ENCODE measurements at places on chromosomes 5 and 9.

DNA sequence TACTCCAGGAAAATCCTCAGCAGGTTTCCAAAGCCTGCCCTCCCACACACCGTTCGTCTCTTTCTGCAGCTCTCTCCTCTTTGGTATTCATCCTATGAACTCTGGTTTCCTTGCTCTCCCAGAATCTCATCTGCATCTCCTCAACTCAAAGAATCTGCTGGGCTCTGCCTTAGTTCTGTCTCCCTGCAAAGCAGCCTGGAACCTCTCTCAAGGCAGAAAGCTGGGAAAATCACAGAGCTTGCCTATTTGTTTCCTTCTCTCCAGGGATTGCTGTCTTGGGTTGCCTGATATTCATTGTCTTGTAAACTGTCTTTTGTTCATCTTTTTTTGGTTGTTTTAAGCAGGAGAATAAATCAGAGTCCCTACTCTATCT, 5.3 kb upstream of the ERAP2 start:
- DNase-seq = no peak

DNA sequence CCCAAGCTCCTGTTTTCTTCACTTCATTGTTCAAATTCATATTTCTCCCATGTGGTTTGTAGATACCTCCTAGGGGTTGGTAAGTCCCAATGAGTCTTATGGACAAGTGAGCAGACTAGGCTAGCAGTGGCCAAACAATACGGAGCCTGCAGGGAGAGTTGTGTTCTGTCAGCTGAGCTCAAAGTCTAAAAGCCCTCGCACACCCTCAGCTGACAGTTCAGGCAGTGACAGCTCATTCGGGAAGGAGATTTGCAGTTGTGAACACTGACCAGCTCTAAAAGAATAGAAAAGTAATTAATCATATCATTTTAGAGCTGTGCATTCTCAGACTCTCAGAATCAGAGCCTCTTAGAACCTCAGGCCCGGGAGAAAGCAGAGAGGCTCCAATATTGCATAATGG, 95.1 kb downstream of the SH3TC2 start:
- no peak for DNase-seq

DNA sequence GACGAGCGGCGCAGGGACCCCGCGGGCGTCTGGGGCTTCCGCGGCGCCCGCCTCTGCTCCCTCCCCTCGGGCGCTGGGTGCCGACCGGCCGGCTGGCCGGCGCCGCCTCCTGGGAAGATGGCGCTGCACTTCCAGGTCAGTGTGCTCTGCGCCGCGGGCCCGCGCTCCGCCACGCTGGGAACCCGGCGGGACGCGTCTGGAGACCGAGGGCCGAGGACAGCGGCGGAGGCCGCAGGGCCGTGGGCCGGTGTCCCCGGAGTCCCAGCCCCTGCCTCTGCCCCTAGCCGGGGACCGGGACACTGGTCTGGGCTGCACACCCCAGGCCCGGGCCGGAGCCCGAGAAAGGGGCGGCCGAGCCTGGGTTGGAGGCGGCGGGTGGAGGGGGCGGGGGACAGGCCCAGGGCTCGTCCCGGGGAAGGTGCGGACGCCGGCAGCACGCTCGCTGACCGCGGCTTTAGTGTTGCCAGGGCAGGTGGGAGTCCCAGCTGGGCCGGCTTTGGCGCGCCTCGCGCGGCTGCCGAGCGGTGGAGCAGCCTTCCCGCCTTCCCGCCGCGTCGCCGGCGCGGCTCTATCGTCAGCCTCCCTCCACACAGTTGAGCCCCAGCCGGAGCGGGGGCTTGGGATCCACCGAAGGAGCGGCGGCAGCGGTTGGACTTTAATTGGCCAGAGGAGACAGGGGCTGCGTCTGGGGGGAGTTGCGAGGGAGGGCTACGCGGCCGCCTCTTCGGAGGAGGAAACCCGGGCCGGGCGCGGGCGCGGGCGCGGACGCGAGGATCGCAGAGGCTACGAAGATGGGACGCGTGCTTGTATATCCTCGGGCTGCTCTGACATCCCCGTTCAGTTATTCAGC, at the start of gene RANBP17:
TSS of gene RANBP17 (plus strand) at position 102 of the 850 bp plus-strand sequence.
- DNase-seq = no peak

DNA sequence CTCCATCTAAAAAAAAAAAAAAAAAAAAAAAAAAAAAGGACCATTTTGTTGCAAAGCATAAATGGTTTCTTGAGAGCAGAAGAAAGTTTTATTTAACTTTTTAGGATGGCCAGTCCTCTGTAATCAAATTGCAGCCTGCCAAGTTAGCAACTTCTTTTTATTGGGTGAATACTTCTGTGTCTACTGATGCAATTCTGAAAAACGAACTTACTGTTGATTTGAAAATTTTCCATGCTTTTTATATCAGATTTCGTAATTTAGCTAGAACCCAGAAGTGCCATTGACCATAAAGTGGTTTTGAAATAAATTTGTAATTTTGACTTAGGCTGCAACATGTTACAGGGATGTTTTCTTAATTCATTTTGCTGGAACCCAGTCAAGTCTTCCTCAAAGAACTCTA, 269.1 kb upstream of the ACTBL2 start:
- no peak for DNase-seq

GRCh38 chr5:59174248-59174844, 591.5 kb downstream of the RAB3C start:
- no peak for DNase-seq

DNA sequence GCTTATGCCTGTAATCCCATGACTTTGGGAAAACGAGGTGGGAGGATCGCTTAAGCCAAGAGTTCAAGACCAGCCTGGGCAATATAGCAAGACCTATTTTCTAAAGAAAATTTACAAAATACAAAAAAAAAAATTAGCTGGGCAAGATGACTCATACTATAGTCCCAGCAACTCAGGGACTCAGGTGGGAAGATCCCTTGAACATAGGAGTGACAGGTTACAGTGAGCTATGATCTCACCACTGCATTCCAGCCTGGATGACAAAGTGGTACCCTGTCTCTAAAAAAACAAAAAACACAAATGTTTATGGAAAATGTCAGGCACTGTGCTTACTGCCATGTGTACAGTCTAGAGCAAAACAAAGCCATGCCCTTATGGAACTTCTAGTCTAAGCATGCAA, 823.3 kb upstream of the DMAC1 start:
- DNase-seq = no peak

- no peak for DNase-seq
Observed at GRCh38 chr5:43268188-43268820, 44.9 kb downstream of the HMGCS1 start.

- DNase-seq = no peak
Observed at GRCh38 chr5:14168144-14168792, 25.1 kb downstream of the TRIO start.

DNA sequence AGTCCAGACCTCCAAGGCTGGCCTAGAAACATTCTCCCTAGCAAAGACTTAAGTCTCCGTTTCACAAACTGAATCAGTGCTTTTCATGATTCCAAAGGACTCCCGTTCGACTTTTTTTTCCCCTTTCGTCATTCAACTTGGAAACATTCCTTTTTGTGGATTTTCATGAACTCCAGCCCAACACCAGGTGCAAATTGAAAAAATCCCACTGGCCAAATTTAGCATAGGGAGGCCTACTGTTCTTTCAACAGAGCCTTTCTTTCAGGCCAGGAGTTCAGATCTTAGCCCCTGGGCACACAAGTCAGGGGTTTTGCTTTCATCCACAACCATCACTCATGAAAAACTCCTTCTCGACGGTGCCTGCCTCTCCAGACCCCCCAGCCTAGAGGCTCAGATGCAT, 285.3 kb downstream of the PIK3R1 start:
- no peak for DNase-seq

GRCh38 chr5:59767681-59768151, 125.8 kb downstream of the PDE4D start:
- no peak for DNase-seq

GRCh38 chr5:79002374-79002773, 17.3 kb upstream of the ARSB start:
- no peak for DNase-seq

DNA sequence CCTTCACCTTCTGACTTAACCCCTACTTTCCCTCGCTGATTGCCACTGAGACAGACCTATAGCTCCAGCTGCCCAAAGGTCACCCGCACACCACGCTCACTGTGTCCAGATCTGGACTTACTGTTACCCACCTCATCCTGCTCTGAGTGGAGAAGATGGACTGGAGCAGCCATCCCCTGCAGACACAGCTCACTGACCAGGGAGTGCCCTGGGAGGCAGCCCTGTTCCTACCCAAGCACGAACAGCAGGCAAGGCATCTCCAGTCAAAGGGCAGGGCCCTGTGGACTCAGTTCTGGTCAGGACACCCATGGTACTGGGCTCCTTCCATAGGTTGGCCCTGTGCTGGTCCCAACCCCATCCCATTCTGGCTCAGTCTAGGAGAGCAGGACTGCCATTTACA, 9.5 kb upstream of the BARX1 start:
- DNase-seq = no peak

DNA sequence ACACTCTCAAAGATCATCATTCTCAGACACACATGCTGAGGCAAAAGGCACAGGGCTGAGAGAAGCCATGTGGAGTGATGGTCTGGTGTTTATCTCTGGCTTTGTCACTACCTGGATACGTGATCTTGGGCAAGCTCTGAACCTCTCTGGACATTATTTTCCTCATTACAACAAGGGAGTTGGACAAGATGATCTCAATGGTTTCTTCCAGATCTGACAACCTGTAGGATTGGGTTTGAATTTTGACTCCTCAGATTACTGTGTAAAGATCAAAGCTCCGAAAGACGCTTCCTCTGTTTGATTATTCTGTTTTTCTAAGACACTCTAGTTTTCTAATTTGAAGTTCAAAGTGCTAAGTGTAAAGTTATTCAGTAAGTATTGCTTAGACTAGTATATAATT, 20.0 kb downstream of the NUDT2 start:
- DNase-seq = no peak

- no peak for DNase-seq
Observed at GRCh38 chr5:91269198-91269597, 113.9 kb downstream of the ARRDC3 start.

DNA sequence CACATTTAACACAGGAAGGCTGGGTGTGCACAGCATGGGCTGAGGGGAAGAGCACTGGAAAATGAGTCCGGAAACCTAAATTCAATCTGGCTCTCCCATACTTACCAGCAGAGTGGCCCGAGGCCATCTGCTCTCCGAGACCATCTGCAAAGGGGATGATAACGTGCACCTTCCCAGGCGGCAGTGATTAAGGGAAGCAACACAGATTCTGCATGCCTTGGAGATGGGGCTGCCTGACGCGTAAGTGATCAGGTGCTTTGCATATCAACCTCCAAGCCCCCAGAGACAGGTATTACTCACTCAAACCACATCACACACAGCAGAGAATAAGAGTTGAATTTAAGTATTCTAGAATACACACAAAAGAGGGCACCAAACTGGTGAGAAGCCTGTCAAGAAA, 9.1 kb downstream of the EPB41L4B start:
- DNase-seq = no peak

- DNase-seq = no peak
Observed at GRCh38 chr9:33188711-33189110, 21.6 kb upstream of the B4GALT1 start.

GRCh38 chr5:39423331-39423751, 1.4 kb downstream of the DAB2 start:
- DNase-seq = no peak

- DNase-seq = no peak
Observed at GRCh38 chr5:12125895-12126294, 221.6 kb upstream of the CTNND2 start.

DNA sequence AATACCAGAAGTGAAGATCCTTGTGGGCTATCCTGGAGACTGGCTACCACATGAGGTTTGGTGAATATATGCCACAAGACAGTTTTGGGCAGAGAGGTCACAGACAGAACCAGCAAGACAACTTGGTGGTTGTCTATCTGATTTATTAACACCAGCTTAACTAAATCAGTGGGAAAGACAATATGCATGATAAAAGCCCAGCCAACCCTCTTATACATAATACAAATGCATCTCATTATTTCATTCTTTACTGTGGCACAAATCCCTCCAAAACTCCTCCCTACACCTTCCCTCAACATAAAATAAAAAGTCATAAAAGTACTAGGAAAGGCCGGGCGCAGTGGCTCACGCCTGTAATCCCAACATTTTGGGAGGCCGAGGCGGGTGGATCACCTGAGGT, 8.1 kb downstream of the HINT1 start:
- no peak for DNase-seq

- no peak for DNase-seq
Observed at GRCh38 chr9:71911908-71912335, 483 bp downstream of the C9orf85 start.

GRCh38 chr9:86700629-86701028, 246.7 kb downstream of the GAS1 start:
- DNase-seq = no peak

DNA sequence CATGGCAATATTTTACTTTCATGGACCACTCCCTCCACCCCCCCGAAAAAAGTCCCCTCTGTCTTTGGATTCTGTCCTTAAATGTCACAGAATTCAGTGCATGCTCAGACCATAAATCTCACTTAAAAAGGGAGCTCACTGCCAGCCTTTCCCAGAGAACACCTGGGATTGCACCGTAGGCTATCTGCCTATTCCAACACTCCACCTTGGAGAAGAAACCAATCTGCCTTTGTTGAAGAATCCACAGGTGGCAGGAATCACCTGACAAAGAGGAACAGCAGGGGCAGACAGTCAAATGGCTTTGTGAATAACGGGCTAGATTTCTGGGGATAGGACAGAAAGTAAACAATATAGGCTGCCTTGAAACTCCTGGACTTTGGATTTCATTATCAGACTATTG, 306.7 kb upstream of the BRINP1 start:
- DNase-seq = no peak

DNA sequence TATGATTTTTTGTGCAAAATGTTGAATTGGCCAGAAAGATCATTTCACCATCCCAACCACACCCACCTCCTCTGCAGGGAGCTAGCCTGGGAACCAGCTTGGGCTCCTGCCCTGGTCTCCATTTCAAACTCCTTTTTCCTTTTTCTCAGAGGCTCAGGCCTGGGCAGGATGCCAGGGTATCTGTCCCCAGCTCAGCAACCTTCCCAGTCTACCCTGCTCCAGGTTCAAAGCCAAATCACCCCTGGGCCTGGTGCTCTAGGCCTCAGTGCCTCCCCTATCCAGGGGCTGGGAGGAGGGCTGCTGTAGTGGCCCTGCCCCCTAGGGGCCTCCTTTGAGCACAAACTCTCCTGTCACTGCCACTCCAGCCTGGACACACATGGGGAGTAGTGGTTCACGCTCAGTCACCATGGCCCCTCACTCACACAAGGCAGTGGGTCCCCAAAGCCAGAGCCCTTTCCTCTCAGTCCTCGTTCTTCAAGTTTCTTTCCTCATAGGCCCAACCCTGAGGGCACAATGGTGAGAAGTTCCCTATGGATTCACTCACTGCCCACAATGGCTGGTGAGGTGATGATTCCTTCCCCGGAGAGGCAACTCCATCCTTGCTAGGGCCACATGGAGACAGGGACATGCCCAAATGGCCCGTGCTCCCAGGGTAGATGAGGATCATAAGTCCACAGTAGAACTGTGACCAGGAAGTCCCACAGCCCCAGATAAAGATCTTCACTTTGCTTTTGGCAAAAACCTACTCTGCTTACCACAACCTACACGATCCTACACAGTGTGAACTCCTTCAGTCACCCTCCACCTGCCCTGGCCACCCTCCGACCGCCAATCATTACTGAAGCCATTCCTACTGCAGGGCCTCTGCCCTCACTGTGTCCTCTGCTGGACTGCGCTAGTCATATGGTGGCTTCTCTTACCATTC, 1.6 kb upstream of the ST6GALNAC4 start:
- no peak for DNase-seq

GRCh38 chr9:90841213-90841612, 39.6 kb downstream of the SYK start:
- DNase-seq = no peak

Data from SIG-M5 (cell line).